ENCODE measurements at places on chromosomes 11 and 22. TPM values are rescaled to one million over a fixed set of nuclear protein-coding genes. Genes with fewer than 3 reads are reported as not detected.

DNA sequence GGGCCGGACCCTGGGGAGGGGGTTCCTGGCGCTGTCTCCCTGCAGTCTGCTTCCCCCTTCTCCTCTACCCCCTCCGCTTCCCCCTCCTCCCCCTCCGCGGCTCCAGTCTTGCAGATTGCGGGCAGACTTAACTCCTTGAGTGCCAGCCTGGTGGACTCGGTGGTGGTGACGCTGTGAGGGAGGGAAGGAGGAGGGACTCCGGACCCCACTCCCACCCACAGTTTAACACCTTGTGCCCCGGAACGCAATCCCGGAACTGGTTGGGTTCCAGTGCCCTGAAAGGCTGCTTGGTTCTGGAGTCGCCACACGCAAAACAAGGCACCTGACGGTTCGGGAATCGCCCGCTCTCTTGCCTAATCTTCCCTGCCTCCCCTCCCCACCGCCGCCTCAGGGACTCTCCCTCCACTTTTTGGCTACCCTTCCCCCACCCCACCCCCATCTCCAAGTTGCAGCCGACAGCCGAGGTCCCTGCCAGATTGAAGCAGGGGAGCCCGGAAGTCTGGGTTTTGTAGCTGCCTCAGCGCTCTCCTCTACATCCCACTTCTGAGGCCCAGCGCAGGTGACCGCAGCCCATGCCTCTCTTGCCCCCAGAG lies 3.9 kb upstream of the BCL9L start:
- H3K4me3 ChIP-seq = peak overlapping the region; percentile 18
- H3K27ac ChIP-seq = peak overlapping the region; percentile 94
- DNase-seq = peak; percentile 98
- H3K27me3 ChIP-seq = no peaks in the 10 kb centered on the region
- no peaks in the 10 kb centered on the region for H3K36me3 ChIP-seq

DNA sequence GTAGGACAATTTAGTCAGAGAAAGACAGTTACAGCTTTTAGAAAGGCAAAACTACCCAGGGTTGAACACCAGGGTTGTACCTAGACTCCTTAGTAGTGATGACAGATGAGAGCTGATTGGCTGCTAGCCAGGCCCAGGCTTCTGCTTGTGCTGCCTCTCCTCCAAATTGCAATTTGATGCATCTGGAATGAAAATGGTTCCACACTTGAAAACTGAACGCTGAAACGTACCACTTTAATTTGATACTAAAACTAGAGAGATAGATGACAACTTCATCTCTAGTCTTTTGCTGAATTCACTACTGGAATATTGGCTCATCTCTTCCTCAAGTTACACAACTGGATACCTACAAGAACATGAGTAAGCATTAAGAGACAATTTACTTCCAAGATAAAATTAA lies 19.2 kb upstream of the FNBP4 start:
- H3K36me3 ChIP-seq = peaks cover 39% of the 10 kb centered on the region
- H3K4me3 ChIP-seq = no peak overlapping the region
- DNase-seq = no peak
- no peaks in the 10 kb centered on the region for H3K27me3 ChIP-seq
- H3K4me1 ChIP-seq = no peaks in the 10 kb centered on the region

The GALNT18 gene
- 68.0 TPM for total RNA-seq

DNA sequence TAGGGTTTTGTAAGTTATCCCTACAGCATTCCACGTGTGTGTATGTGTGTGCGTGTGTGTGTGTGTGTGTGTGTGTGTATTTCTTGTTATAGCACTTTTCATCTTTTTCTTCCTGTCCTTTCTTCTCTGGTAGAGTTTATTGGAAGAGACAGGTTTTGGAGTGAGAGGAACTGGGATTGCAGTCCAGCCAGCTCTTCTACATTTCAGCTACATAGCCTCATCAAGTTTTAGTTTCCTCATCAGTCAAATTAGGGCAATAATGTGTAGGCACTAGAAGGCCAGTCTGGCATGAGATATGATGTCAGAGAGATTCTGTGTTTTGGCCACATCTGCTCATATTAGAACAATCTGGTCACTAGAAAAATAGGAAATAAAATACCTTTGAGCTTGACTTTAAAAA lies 1283.5 kb upstream of the TENM4 start:
- H3K27me3 ChIP-seq = no peaks in the 10 kb centered on the region
- no peaks in the 10 kb centered on the region for H3K36me3 ChIP-seq
- H3K4me1 ChIP-seq = no peaks in the 10 kb centered on the region
- no peak overlapping the region for H3K4me3 ChIP-seq
- no peak for DNase-seq
- no peak overlapping the region for H3K27ac ChIP-seq

GRCh38 chr11:111135101-111135500 lies 110.4 kb upstream of the POU2AF2 start:
- no peak overlapping the region for H3K27ac ChIP-seq
- DNase-seq = no peak
- no peaks in the 10 kb centered on the region for H3K36me3 ChIP-seq
- no peaks in the 10 kb centered on the region for H3K27me3 ChIP-seq
- H3K4me3 ChIP-seq = no peak overlapping the region

GRCh38 chr11:65355776-65356393 lies 1.3 kb downstream of the TIGD3 start:
- H3K4me3 ChIP-seq = no peak overlapping the region
- H3K36me3 ChIP-seq = peaks cover 16% of the 10 kb centered on the region
- H3K4me1 ChIP-seq = peaks cover 6% of the 10 kb centered on the region

GRCh38 chr11:59008947-59009346 lies 69.7 kb downstream of the GLYATL1 start:
- no peak for DNase-seq
- H3K4me1 ChIP-seq = no peaks in the 10 kb centered on the region
- H3K27me3 ChIP-seq = no peaks in the 10 kb centered on the region
- no peak overlapping the region for H3K27ac ChIP-seq
- no peaks in the 10 kb centered on the region for H3K36me3 ChIP-seq

The CSNK2A3 gene
- total RNA-seq = 2.6 TPM

- H3K4me3 ChIP-seq = no peak overlapping the region
- DNase-seq = no peak
- H3K36me3 ChIP-seq = no peaks in the 10 kb centered on the region
- H3K4me1 ChIP-seq = no peaks in the 10 kb centered on the region
- H3K27ac ChIP-seq = peak overlapping the region; percentile 82
These were observed 30.6 kb downstream of the KIAA1671 start for GRCh38 chr22:24983151-24983550.

DNA sequence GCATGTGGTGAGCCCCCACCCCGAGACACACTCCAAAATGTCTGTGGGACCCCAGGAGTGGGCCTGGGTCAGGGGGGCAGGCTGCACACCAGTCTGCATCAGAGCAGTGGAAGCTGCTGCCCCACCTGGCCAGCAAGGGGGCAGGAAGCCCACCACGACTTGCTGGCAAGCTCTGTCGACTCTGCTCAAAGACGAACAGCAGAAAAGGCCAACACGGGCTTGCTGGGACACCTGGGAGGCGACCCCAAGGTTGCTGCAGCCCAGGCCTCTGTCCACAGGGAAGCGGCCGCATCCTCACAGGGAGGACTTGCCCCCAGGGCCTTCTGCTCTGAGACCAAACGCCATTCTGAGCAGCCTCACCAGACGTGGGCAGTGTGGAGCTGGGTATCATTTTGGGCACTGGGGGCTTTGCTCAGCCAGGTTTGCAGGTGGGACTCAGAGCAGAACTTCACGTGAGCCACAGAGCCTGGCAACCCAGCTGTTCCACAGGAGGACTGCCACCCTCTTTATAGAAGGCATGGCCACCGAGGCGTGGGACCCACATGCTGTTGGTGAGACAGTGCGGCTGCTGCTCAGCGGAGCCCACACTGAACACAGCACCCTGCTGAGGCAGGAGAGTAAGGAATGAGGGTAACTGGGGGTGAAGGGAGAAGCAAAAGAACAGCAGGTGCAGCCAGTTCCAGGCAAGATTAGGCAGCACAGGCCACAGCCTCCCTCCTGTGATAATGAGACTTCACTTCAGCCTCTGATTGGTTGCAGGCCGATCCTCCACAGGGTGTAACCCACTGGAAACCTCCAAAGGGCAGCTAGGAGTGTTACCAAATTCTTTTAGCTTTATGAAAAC lies 11.0 kb downstream of the IL17REL start:
- no peak overlapping the region for H3K27ac ChIP-seq
- DNase-seq = no peak
- no peaks in the 10 kb centered on the region for H3K36me3 ChIP-seq
- peaks cover 2% of the 10 kb centered on the region for H3K27me3 ChIP-seq
- H3K4me3 ChIP-seq = no peak overlapping the region

The OR5P2 gene
- total RNA-seq = 17.3 TPM

DNA sequence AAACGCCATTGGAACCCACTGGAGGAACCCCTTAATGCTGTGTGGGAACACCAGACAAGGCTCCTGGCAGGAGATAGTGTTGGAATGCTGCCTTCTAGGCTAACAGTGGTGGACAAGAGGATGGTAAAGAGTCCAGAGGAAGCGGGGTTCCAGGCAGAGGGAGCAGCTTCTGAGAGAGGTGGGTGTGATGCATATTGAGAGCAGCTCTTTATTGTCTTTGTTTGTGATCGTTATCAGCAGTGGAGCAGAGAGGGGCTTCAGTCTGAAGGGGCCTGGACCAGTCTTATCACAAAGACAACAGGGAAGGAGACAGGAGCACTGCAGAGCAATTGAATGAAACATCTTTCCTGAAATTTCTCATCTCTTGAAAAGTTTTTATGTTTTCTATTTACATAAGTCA lies 106.8 kb upstream of the PLET1 start:
- H3K36me3 ChIP-seq = no peaks in the 10 kb centered on the region
- H3K27ac ChIP-seq = no peak overlapping the region
- H3K27me3 ChIP-seq = peaks cover 2% of the 10 kb centered on the region
- no peaks in the 10 kb centered on the region for H3K4me1 ChIP-seq

The RBMXL2 gene
- 0.09 TPM for total RNA-seq

The TMEM86A gene
- total RNA-seq = 8.9 TPM

The SAC3D1 gene
- total RNA-seq = 5.1 TPM

Measured in lung (tissue), 17 donors.